Pancreas (tissue), 10 donors: ENCODE measurements at places on chromosomes 7 and 10. TPM values are rescaled to one million over a fixed set of nuclear protein-coding genes. Genes with fewer than 3 reads are reported as not detected.

The SPDYE16 gene
- polyA plus RNA-seq = 0.61 TPM

DNA sequence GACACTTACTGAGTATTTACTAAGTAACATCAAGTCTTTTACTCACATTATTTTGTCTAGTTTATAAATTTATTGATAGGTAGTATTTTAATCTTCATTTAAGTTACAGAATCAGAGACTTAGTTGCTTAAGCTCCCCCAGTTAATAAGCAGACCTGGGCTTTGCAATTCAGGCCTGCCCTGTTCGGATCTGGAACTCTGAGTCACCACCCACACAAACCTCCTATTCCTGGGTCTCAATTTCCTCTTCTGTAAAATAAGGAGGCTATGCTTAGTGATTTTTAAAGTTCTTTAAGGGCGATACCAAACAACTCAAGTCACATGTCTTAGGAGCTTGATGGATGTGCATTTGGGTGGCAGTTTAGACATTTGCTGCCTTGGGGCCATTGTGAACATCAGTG lies 3.5 kb upstream of the MGAM start:
- no peak for DNase-seq

DNA sequence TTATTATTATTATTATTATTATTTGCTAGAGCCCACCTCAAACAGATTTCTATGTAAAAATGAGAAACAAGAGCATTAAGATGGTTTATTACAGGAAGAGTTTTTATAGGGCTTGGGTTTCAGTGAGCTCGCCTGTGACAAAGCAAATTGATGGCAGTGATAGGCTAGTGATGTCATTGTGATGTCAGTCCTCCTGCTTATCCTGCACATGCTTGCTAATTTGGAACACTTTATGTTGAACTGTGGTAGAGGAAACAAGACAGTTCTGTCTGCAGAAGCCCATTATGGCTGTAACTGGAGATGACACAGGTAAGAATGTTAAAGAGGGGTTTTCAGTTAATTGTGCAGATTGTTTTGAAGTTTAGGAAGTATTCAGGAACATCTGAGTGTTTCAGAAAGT lies 68.3 kb downstream of the CREM start:
- no peak for DNase-seq

- peak; percentile 43 for DNase-seq
These were observed 24.1 kb downstream of the TBATA start for GRCh38 chr10:70761031-70761601.

GRCh38 chr7:148783801-148784527 lies 85.3 kb downstream of the CUL1 start:
- no peak for DNase-seq

The OR2A7 gene
- 1.4 TPM for polyA plus RNA-seq

The ZDHHC6 gene
- 19.2 TPM for polyA plus RNA-seq

- no peak for DNase-seq
These were observed 135.6 kb upstream of the LYZL2 start for GRCh38 chr10:30765022-30765615.

DNA sequence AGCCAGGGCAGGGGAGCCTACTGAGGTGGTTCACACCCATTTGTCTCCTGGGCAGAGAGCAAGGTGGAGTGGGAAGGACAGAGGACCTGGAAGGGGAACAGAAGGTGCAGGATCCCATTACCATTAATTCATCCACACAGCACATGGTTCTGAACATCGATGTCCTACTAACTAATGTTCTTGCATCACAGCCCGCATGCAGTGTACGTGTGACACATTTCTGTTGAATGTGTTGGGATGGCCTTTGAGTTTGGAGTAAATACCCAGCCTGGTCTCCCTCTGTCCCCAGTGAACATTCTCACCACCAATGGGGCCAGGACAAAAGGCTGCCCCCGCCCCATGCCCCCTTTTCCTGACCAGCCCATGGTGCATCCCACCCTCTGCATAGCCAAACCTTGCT lies 46.3 kb downstream of the FAM241B start:
- DNase-seq = no peak

- DNase-seq = no peak
These were observed 17.4 kb downstream of the FGL2 start for GRCh38 chr7:77182261-77182660.

The TMEM140 gene
- 5.0 TPM for polyA plus RNA-seq

GRCh38 chr7:105015390-105015965 lies 1.5 kb downstream of the KMT2E start:
- DNase-seq = no peak

GRCh38 chr7:55107946-55108345 lies 89.1 kb downstream of the EGFR start:
- DNase-seq = no peak
